Suprapubic skin (tissue), 4 donors: ENCODE measurements at places on chromosomes 1 and 21. TPM values are rescaled to one million over a fixed set of nuclear protein-coding genes. Genes with fewer than 3 reads are reported as not detected.

DNA sequence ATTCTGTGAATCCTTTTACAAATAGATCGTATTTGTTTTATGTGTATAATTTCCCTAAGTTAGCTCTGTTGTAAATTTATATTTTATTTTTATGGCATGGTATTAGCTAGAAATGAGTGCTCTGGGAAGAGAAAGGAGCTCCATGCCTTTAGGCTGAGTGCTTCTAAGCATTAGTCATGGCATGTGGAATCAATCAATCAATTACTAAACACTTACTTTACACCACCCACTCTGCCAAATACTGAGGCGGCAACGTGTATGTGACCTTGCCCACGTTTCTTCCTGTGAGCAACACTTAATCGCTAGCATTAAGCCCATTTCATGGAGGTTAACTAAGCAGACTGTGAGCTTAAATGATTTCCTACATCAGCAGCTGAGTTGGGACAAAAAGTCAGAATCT is 7.2 kb upstream of the BECN2 start:
- H3K27me3 ChIP-seq = no peaks in the 10 kb centered on the region
- no peak overlapping the region for H3K27ac ChIP-seq
- no peaks in the 10 kb centered on the region for H3K4me1 ChIP-seq

AXDND1 gene
- total RNA-seq = not detected

DNA sequence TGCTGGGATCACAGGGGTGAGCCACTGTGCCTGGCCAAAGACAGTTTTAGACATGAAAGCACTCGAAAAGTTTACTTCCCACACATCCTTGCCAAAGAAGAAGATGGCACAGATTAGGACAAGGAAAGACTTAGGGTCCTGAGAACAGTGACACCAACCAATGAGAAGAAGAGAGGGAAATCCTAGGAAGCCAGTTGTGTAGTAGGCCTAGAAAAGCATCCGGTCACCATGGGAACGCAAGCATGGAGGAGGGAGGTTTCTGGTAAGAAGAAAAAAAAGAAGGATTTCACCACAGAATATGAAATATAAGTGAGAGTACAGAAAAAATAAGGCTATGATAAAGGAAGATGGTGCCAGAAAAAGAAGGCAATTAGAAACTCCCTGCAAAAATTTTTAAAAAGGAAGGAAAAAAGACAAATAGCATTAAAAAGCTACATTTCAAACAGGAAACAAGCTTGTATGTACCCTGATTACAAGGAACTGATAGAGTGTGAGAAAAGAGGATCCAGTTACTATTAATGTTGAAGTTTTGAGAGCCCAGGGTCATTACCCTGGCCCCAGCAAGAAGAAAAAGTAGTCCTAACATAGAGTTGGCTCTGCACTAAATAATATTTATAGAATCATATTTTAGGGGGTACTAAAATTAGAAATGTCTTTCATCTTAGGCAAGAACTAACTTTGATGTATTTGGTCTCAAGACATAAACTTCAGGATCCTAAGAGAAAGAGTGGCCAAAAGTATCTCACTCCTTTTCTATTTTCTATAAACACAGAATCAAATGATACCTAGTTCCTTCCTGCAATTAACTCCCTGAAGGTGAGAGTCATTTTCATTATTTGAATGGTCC is 16.1 kb downstream of the DIPK1A start:
- H3K36me3 ChIP-seq = no peaks in the 10 kb centered on the region
- no peak for DNase-seq
- H3K27ac ChIP-seq = no peak overlapping the region

PRKACB gene
- 6.6 TPM for total RNA-seq

DNA sequence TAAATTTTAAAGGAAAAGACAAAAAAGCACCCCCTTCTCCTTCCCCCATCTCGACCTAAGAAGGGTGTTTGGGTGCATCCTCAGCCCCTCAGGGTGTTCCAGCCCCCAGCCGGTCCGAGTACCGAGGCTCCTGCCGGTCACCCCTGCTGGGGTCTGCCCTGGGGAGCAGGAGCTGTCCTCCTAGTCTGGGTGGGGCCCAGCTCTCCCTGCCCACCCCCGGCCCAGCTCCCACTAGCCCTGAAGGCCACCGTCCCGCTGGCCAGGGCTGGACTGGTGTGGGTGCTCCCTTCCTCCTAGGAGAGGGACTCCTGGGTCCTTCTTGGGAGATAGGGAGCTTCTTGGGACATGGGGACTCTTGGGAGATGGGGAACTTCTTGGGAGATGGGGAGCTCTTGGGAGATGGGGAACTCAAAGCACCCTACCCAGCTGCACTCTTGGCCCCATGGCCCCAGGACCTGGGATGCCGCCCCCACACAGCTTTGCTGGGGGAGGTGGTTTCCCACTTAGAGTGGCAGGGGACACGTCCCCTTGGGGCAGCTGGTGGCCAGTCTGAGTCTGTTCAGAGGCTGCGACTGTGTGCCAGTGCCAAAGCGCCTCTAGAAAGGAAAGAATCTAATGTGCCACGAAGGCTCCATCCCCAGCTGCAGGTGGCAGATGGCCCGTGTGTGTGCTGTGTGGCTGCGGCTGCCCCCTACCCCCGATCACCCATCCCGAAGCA is 44.5 kb downstream of the MORN1 start:
- no peaks in the 10 kb centered on the region for H3K27me3 ChIP-seq
- peaks cover 9% of the 10 kb centered on the region for H3K4me1 ChIP-seq
- H3K27ac ChIP-seq = no peak overlapping the region
- H3K4me3 ChIP-seq = no peak overlapping the region
- no peaks in the 10 kb centered on the region for H3K36me3 ChIP-seq

GRCh38 chr21:16663436-16663835 is 849.4 kb upstream of the CXADR start:
- no peaks in the 10 kb centered on the region for H3K4me1 ChIP-seq
- no peaks in the 10 kb centered on the region for H3K36me3 ChIP-seq
- no peaks in the 10 kb centered on the region for H3K27me3 ChIP-seq

DNA sequence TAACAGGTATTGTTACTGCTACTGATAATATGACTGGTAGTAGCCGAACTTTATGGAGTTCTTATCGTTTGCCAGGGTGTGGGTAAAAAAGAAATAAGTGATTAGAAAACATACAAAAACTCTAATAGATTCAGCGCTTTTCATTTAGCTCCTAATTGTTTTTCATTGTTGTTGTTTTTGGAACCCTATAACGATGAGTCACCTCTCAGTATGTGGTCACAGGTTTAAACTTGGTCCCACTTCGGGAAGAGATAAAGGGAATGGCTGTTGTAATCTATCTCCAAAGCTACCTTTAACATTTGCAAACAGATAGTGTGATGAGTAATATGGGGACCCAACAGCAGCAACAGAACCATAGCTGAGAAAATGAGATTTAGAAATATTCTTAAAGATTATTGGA is 62.7 kb upstream of the BCL10 start:
- peaks cover 12% of the 10 kb centered on the region for H3K4me1 ChIP-seq
- DNase-seq = no peak
- H3K4me3 ChIP-seq = no peak overlapping the region
- H3K36me3 ChIP-seq = no peaks in the 10 kb centered on the region
- H3K27ac ChIP-seq = no peak overlapping the region
- H3K27me3 ChIP-seq = no peaks in the 10 kb centered on the region

DNA sequence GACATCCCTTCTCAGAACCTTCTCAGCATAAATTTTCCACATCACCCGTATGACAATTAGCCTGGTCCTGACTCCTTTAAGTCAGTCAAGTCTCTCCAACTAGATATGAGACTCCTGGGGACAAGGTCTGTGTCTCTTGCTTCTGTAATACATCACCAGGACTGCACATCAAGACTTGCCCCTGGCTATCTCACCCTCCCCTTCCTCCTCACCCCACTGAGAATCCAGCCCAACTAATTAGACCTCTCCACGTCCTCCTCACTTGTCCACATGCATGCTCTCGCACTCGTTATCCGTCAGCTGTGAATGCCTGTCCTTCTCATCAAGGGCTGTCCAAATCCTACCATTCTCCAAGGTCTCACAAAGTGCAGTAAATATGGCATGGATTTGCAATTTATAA is 542.8 kb downstream of the PTPRU start:
- no peak overlapping the region for H3K4me3 ChIP-seq
- H3K36me3 ChIP-seq = no peaks in the 10 kb centered on the region

- no peak overlapping the region for H3K27ac ChIP-seq
- DNase-seq = peak; percentile 57
- H3K4me1 ChIP-seq = no peaks in the 10 kb centered on the region
- H3K36me3 ChIP-seq = peaks cover 8% of the 10 kb centered on the region
Observed at GRCh38 chr1:212624976-212625501, 16.5 kb downstream of the ATF3 start.

GRCh38 chr1:41353744-41354143 is 7.5 kb upstream of the FOXO6 start:
- peaks cover 33% of the 10 kb centered on the region for H3K4me1 ChIP-seq
- H3K27me3 ChIP-seq = no peaks in the 10 kb centered on the region
- DNase-seq = peak; percentile 37
- no peaks in the 10 kb centered on the region for H3K36me3 ChIP-seq
- no peak overlapping the region for H3K4me3 ChIP-seq
- no peak overlapping the region for H3K27ac ChIP-seq

CYP4A22 gene
- total RNA-seq = not detected

PLA2G2F gene
- 14.7 TPM for total RNA-seq

DNA sequence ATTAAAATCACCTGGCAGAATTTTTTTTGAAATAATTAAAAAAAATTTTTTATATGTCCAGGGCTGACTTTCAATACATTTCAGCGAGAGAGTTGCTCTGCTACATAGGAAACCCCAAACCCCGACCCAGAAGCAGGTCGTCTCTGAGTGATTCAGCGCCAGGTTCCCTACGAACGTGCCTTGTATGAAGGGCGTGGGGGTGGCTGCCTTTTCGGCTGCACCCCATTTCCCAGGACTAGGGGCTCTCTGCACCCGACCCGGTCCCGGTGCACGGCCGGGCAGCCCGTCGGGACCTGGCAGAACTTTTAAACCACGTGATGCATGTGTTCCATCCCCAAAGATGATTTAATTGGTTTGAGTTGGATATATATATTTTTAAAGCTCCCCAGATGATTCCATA is 15.8 kb upstream of the SCYL3 start:
- no peak overlapping the region for H3K4me3 ChIP-seq
- no peak for DNase-seq
- no peaks in the 10 kb centered on the region for H3K27me3 ChIP-seq
- H3K4me1 ChIP-seq = peaks cover 2% of the 10 kb centered on the region

RNU1-3 gene
- under 0.01 TPM for total RNA-seq

FCRL5 gene
- total RNA-seq = not detected

DNA sequence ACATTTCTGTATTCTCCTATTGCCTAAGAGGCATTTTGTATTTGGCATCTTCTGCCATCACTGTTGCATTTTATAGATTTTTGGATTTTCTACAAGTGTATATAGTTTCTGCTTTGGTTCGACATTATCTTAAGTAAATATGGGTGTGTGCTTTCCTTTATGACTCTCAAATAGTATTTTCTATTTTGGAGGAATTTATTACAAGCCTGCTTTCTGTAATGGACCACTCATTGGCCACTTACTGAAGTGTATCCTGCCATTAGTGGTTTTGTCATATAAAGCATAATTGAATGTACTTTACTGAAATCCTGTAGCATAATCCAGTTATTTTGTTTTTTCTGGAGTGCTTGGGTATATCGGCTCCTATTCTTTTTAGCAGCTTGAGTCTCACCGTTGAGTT is 184.3 kb downstream of the PATJ start:
- no peaks in the 10 kb centered on the region for H3K4me1 ChIP-seq
- DNase-seq = no peak
- H3K27me3 ChIP-seq = no peaks in the 10 kb centered on the region
- peaks cover 12% of the 10 kb centered on the region for H3K36me3 ChIP-seq

GRCh38 chr1:234975122-234975940 is 153.3 kb downstream of the TOMM20 start:
- H3K4me1 ChIP-seq = peaks cover 67% of the 10 kb centered on the region
- no peaks in the 10 kb centered on the region for H3K27me3 ChIP-seq
- no peaks in the 10 kb centered on the region for H3K36me3 ChIP-seq
- DNase-seq = peak; percentile 16
- H3K4me3 ChIP-seq = no peak overlapping the region
- peak overlapping the region; percentile 50 for H3K27ac ChIP-seq

DNA sequence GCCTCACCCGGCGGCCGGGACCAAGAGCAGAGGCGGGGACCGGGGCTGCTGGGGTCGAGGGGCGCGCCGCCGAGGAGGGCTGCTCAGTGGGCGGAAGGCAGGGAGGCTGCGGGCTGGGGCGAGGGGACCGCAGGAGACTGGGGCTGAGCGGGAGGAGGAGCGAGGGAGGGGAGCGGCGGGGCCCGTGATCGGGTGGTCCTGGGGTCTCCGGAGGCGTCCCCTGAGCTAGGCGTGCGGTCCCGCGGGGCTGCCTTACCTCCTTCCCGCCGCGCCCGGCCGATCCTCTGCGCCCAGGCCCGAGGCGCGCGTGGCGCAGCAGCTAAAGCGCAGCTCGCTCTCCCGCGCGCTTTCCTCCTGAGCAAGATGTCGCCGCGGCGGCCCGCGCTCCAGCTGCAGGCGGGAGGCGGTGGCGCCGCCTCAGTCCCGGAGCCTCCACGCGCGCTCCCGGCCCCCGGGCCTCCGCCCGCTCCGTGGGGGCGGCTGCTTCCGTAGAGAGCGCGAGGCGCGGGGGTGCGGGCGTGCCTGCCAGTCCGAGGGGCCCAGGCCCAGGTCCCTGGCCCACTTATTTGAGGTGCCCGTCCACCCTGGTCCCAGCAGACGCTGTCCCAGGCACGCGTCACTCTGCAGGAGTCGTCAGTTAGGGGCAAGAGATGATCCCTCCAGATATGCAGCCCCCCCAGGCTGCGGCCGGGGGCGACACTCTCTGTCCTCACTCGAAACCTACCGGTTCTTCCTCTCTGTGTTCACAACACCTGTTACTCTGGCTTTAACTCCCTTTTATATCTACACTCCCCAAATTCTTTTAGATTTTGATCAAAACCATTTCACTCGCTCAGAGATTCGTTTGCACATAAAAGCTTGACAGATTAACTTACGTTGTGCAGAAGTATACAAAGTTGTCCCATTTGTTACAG is at the start of gene CCSAP:
Gene CCSAP, minus strand, starts transcription at position 392 of the 914 bp plus-strand sequence. CDS start 582 bp downstream, outside the sequence.
- peak within 1 kb of the TSS; percentile 89 for H3K27ac ChIP-seq
- peak within 1 kb of the TSS; percentile 70 for H3K4me3 ChIP-seq
- H3K36me3 ChIP-seq = no peaks in the 10 kb centered on the region
- DNase-seq = no peak
- peaks cover 15% of the 10 kb centered on the region for H3K27me3 ChIP-seq
- H3K4me1 ChIP-seq = peaks cover 41% of the 10 kb centered on the region

DNA sequence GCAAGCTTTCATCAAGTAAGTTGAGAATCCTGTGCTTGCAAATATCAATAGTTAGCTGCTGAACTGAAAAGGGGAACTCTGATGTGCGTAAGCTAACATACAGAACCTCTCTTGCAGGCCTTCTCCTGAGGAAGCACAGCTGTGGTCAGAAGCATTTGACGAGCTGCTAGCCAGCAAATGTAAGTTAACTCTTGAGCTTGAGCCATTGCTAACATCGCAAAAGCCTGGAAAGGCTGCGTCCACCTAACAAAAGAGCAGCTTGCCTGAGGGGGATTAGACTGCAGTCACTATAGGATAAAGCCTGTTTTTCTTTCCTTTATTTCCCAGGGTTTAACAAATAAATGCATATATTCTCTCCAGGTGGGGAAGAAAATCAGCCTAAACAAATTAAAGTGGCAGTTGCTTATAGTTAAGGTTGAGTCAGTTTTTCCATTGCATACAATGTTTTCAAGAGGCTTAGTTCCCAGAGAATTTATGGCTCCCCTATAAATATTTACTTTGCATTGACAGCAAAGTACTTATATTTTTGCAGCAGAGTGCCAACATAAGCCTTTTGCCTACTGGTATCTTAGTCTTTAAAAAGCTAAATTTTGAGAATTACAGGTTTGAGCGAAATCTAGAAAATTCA is 1.5 kb downstream of the RGS2 start:
- peak overlapping the region; percentile 93 for H3K27ac ChIP-seq
- no peaks in the 10 kb centered on the region for H3K27me3 ChIP-seq
- DNase-seq = no peak
- peaks cover 32% of the 10 kb centered on the region for H3K4me1 ChIP-seq
- H3K36me3 ChIP-seq = peaks cover 9% of the 10 kb centered on the region

- no peaks in the 10 kb centered on the region for H3K36me3 ChIP-seq
- H3K4me1 ChIP-seq = no peaks in the 10 kb centered on the region
- H3K4me3 ChIP-seq = no peak overlapping the region
- no peak for DNase-seq
- H3K27ac ChIP-seq = no peak overlapping the region
Observed at GRCh38 chr1:218698141-218698540, 353.0 kb downstream of the TGFB2 start.
